NCI-H774 (cell line): ENCODE measurements at places on chromosomes 4 and X.

- no peak for DNase-seq
Measured at GRCh38 chr4:184473499-184474262, 669 bp downstream of the IRF2 start.

GRCh38 chr4:147136310-147136709, 190.6 kb upstream of the TTC29 start:
- DNase-seq: no peak

GRCh38 chr4:139700568-139700967, 34.9 kb downstream of the MGST2 start:
- DNase-seq: no peak

GRCh38 chr4:15692602-15693001, 10.3 kb upstream of the BST1 start:
- no peak for DNase-seq

- no peak for DNase-seq
Measured at GRCh38 chr4:128675083-128675482, 134.4 kb upstream of the JADE1 start.

DNA sequence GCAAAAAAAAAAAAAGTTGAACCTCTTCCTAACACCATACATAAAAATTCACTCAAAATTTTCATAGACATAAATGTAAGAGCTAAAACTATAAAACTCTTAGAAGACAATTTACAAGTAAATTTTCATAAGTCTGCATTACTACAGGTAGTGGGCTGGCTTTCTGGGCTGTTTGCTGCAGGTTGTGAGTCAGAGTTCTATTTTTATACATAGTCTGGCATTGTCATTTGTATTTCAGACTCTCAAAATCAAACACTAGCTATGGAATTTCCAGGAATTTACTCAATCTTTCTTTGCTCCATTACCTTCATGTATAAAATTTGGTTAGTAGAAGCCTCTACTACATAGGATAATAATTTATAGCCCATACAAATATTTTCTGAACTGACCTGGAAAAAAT, 227.2 kb downstream of the COX18 start:
- DNase-seq: no peak
